CD4-positive, alpha-beta T cell treated with Interleukin-12 subunit alpha and Interleukin-12 subunit beta, for 1 hour (primary cell): ENCODE measurements at places on chromosomes 6 and 20.
A peak's percentile ranks its signal among the peaks of the same experiment; 100 is the strongest.

GRCh38 chr20:4926531-4927156 lies 74.7 kb downstream of the SLC23A2 start:
- DNase-seq, result no peak

- no peak for DNase-seq
Measured at GRCh38 chr6:93453956-93454355, 34.6 kb upstream of the EPHA7 start.

- DNase-seq, result no peak
Measured at GRCh38 chr6:22353101-22353500, 56.3 kb upstream of the PRL start.

- no peak for DNase-seq
Measured at GRCh38 chr6:14772188-14772587, 473.7 kb upstream of the JARID2 start.

GRCh38 chr6:151695156-151695555 lies 112.3 kb upstream of the ESR1 start:
- no peak for DNase-seq

DNA sequence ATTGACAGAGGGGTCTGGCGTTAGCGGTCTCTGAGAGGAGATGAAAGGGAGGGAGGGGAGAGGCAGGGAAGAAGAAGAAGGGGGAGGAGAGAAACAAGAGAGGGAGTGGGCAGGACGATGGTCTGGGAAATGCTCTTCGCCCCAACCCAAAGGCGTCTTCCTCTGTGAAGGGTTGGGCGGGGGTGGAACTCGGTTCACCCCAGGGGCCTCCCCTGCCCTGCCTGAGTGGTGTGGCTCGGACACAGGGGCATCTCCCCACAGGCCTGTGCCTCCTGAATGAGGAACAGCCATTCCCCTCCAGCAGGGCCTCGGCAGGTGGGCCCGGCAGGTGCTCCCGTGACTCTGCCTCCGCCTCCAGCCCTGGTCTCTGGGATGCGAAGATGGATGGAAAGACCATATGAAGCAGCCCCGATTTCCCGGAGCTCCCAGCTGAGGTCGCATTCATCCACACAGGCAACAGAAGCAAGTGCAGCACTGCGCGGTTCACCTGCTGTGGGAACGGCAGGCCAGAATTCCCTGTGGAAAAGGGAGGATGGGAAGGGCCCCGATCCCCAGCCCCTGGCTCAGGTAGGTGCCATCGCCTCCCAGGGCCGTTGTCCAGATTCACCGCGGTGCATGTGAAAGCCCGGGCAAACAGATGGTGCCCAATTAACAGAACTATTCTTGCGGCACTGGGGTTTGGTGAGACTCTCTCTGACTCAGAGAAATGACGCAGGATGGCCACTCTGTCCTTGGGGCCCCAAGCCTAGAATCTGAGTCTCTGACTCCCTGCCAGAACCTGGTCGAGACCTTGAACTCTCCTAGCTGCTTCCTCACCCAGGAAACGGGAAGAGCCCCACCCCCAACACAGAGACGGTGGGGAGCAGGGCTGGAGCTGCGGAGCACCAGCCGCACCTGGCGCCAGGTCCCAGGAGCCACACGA lies 29.4 kb upstream of the RPS6KA2 start:
- no peak for DNase-seq

DNA sequence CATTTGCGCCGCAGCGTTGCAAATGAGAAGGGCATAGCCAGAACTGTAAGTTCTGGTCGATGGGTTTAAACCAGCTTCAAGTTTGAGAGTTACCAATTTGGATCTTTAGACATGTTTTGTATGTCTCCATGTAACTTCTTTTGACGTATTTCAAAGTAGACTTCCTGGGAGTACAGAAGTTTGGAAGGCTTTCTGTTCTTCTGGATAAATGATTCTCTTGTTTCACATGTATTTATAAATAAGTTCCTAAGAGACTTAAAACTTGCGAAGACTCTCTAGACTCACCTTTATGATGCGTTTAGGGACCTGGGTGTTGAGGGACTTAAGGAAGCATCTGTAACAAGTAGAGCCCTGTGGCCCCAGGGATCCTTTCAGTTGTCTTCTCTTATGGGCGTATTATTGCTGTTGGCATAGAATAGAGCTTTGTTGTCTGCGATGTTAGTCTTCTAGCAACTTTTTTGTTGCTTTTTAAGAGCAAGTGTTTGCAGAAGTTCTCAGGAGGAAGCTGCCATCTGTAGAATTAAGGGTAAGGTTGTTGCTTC lies 1.3 kb downstream of the CDYL start:
- no peak for DNase-seq

- no peak for DNase-seq
Measured at GRCh38 chr6:33172688-33173534, 19.4 kb downstream of the COL11A2 start.

DNA sequence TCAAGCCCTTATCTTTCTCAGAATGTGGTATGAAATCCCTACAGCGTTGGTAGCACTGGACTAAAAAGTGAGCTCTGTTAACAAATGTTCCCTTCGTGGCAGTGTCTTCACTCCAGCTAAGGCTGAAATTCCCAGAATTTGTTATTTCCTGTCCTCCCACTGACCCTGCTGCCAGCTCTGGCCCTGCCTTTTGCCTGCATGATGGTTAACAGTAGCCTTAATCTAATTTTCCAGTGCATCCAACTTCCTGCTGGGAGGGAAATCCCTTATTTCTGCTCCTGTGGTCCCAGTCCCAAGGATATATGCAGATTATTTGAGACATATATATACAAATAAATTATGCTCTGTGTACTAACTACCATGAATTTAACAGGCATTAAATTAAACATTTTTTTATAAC lies 157.2 kb upstream of the CARMIL1 start:
- no peak for DNase-seq

- DNase-seq, result no peak
Measured at GRCh38 chr20:23646106-23646873, 8.5 kb upstream of the CST3 start.

DNA sequence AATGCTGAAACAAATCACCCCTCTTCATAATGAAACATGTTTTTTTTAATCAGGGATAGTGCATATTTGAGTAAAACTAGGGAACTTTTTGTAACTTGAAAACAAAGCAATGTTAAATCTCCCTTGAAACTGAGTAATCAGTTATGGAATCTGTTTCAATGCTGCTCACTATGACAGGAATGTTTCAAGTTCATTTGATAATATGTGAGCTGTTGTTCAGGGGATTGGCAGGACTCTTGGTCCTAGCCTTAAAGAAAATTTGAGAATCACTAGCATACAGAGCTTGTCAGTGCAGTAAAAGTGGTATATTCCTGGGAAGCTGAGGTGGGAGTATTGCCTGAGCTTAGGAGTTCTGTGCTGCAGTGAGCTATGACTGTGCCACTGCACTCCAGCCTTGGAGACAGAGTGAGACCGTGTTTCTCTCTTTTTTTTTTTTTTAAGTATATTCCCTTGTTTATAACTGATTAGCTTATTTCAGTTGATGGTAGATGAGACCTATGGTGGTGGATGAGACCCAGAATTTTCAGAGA lies 21.6 kb upstream of the CALHM6 start:
- DNase-seq, result no peak

DNA sequence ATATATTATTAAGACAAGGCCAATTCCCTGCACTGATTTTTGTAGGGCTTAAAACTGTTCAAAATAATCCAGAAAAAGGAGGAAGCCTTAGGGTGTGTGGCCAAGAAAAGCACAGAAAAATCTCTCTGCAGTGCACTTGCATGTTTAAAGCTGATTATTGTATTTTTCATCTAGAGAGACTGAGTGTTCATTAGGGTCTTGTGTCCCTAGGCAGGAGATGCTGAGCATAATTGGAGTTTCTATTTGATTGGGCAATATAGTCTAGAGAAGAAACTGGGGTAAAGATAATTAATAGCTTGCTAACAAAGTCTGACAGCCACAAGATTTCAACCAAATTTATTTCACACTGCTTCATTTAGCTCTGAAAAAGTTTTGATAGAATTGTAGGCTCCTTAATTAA lies 2.4 kb downstream of the FLRT3 start:
- DNase-seq, result no peak

DNA sequence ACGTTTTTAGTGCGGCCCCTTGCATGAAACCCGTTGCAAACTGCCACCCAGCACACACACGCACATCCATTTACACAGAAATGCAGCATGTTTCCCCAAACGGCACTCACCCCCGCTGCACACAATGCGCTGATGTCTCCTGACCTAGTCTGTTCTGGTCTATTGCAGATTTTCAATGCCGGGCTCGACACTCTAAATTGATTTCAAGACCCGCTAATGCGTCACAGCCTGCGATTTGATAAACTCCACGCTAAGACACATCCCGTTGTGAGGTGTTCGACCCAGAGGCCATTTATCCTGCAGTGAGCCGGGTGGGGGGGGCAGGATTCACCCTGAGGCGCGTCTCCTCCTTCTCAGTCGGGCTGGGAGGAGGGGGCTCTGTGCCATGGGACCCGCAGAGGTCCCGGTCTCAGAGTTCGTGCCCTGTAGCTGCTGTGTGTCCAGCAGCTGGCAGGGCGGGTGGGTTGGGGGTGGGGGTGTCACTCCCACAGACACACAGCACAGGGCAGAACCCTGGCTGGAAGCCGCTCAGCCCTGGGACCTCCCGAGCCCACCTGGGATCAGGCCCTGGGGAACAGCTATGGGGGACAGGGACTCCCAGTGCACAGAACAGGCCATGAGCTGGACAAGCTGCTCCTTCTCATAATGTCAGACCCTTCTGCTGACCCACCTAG lies 367.9 kb downstream of the PREX1 start:
- DNase-seq, result no peak

GRCh38 chr6:62324834-62325233 lies 38.8 kb upstream of the KHDRBS2 start:
- no peak for DNase-seq

DNA sequence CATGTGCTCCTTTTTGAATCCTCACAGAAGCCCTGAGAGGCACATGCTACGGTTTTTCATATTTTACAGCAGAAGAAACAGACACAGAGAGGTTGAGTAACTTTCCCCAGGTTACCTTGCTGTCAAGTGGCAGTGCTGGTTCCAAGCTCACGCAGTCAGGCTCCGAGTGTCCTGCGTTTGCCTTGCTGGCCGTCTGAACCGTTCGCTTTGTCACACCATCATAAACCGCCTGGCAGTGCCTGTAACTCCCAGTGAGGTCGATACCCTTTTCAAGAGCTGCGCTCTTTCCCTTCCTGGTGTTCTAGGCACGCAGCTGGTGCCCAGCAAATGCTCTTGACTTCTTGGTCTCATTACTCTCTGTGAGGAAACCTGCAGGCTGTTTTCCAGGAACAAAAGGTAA lies 31.3 kb upstream of the KCNG1 start:
- DNase-seq, result no peak

- DNase-seq, result no peak
Measured at GRCh38 chr6:134875367-134875766, 74.5 kb downstream of the ALDH8A1 start.

DNA sequence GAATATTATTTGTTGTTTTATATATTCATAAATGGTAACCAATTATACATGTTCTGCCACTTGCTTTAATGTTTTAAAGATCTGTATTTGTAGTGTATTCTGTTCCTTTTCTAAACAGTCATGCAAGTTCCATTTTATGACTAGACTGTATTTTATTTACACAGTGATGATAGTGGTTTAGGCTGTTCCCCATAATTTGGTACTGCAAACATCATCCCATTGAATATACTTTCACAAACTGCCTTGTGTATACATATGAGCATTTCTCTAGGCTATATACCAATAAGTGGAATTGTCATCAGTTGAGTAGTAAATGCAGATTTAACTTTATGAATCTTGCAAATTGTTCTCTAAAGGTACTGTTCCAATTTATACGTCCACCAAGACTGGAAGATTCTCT lies 738.0 kb downstream of the EPHA7 start:
- no peak for DNase-seq

GRCh38 chr6:109296971-109297372 lies 85.3 kb downstream of the CD164 start:
- DNase-seq, result no peak

GRCh38 chr6:5624256-5624655 lies 362.9 kb downstream of the FARS2 start:
- DNase-seq, result no peak

GRCh38 chr6:133291671-133292070 lies 50.5 kb downstream of the EYA4 start:
- DNase-seq, result no peak

DNA sequence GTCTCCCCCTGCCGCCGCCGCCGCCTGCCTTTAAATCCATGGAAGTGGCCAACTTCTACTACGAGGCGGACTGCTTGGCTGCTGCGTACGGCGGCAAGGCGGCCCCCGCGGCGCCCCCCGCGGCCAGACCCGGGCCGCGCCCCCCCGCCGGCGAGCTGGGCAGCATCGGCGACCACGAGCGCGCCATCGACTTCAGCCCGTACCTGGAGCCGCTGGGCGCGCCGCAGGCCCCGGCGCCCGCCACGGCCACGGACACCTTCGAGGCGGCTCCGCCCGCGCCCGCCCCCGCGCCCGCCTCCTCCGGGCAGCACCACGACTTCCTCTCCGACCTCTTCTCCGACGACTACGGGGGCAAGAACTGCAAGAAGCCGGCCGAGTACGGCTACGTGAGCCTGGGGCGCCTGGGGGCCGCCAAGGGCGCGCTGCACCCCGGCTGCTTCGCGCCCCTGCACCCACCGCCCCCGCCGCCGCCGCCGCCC lies 474 bp downstream of the CEBPB start:
- peak; percentile 59 for DNase-seq

DNA sequence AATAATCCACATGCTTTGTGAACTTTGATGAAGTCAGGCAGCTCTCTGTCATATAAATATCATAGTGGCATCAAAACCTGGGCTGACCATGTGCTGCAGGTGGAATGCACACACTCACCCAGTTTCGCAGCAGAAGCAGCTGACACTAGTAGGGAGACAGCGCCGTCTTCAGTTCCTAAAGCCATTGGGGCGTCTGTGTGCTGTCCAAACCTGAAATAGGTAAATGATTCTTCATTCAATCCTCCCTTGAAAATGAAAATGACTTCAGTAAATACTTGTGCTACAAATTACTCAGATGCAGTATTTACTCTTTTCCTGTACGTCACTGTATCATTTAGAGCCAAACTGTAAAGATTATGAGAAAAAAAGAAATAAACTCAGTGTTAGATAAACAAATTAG lies 127.5 kb downstream of the EYA4 start:
- no peak for DNase-seq

- no peak for DNase-seq
Measured at GRCh38 chr6:1587546-1587945, 22.2 kb upstream of the FOXC1 start.
